Hippocampal formation (tissue), 2 donors: ENCODE measurements at places on chromosomes 7 and 10.

DNA sequence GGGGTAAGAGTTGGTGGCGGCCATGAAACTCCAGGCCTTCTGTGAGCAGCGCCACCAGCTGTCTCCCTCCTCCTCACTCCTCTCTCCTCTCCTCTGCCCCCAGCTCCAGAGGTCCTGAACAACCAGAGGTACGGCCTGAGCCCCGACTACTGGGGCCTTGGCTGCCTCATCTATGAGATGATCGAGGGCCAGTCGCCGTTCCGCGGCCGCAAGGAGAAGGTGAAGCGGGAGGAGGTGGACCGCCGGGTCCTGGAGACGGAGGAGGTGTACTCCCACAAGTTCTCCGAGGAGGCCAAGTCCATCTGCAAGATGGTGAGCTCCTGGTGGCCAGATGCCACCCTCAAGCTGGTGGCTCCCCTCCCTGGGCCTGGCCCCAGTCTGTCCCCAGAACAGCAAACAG lies 99.1 kb downstream of the RGS10 start:
- DNase-seq = no peak

DNA sequence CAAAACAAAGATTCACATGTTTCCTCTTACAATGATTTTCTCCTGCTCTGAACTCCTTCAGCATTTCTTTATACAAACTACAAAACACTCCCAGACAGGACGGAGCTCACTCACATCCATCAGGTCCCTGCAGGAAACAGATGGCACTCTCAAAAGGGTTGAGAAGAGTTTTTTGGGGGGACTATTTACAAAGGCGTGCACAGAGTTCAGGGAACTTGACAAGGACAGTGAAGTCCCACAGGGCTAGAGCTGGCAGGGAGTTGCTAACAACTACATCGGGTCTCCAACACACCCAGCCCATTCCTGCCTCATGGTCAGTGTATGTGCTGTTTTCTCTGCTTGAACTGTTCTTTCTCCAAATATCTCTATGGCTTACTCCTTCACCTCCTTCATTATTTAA lies 24.7 kb upstream of the YAE1 start:
- no peak for DNase-seq

- no peak for DNase-seq
Observed at GRCh38 chr10:59962756-59963155, 56.4 kb upstream of the CCDC6 start.

DNA sequence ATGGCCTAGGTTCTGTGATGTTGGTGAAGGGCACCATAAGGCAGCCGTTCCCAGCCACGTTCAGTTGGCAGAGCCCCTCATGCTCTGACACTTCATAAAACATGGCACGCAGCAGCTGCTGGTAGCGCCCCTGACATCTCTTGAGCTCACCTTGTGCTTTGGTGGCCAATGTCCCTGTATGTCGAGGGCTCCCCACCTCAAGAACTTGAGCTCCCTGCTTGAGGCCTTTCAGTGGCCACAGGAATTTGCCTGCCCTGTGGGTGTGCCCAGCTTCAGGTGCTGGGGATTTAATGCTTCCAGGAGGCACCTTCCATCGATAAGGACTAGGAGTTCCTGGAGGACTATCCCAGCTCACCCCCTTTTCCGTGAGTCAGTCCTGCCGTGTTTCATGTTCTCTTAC lies 9.5 kb upstream of the ZNF32 start:
- no peak for DNase-seq
